ENCODE measurements at places on chromosomes 12 and 14.

GRCh38 chr12:89437231-89437630 lies 84.9 kb upstream of the DUSP6 start:
- DNase-seq, result no peak

DNA sequence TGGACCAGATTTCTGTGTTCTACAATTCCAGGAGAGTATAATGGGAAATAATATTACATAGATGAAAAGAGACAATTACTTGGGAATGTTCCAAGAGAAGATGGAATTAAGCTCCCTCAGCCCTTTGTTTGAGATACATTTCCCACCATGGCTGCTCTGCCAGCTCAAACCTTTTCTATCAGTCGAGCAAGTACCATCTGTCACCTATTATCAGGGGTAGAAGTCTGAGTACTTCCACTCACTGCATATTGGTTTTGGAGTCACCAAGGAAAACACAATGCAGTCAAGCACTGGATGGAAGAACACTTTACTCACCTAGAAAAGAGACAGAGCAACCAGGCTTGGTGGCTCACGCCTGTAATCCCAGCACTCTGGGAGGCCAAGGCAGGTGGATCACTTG lies 270.4 kb upstream of the FAR2 start:
- no peak for DNase-seq

DNA sequence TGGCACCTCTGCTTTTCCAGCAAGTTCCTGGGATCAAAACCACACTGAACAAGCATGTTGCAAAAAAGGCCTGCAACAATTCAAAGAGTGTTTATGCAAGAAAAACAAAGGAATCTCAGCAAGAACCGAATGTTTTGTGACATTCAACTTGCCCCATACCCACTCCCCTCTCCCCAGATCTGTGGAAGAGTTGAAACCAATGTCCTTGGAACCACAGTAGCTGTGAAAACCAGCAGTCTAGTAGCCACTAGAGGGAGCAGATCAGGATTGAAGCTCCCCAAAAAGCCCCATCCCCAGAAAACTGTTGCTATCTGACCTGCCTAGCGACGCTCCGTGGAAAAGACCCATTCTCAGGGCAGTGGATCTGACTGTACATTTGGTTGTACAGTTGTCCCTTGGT lies 27.1 kb downstream of the PRKAB1 start:
- DNase-seq, result no peak

GRCh38 chr14:97107760-97108159 lies 310.6 kb downstream of the VRK1 start:
- DNase-seq, result no peak
